ENCODE measurements at places on chromosomes 2 and 18. TPM values are rescaled to one million over a fixed set of nuclear protein-coding genes. Genes with fewer than 3 reads are reported as not detected.
A peak's percentile ranks its signal among the peaks of the same experiment; 100 is the strongest.

DNA sequence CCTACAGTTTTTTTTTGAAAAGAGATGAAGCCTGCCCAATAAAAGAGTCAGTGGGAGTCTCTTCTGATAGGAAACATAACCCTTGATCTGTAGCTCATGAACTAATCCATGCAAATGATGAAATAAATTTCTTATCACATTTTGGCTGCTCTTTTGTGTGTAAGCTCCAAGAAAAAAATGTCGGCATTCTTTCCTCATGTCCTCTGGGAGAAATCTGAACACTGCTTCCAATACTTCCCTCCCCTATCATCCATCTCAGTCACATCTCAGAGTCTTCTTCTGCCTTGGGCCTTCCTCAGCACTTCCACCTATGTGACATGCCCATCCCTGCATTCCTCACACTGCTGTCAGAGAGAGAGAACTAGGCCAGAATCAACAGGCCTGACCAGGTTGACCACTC, 395.7 kb upstream of the ST6GAL2 start:
- no peak for DNase-seq
- H3K27ac ChIP-seq: no peak overlapping the region
- H3K36me3 ChIP-seq: no peaks in the 10 kb centered on the region

Gene GRP
- total RNA-seq: not detected

- no peak overlapping the region for H3K4me3 ChIP-seq
- no peaks in the 10 kb centered on the region for H3K4me1 ChIP-seq
- H3K36me3 ChIP-seq: no peaks in the 10 kb centered on the region
- no peak for DNase-seq
- no peaks in the 10 kb centered on the region for H3K27me3 ChIP-seq
Measured at GRCh38 chr2:109151519-109151918, 22.5 kb downstream of the SH3RF3 start.

GRCh38 chr2:206023183-206023582, 62.8 kb downstream of the INO80D start:
- no peak overlapping the region for H3K27ac ChIP-seq
- H3K36me3 ChIP-seq: no peaks in the 10 kb centered on the region
- no peak for DNase-seq
- H3K4me1 ChIP-seq: no peaks in the 10 kb centered on the region
- no peak overlapping the region for H3K4me3 ChIP-seq

GRCh38 chr18:56148373-56148772, 490.0 kb downstream of the TXNL1 start:
- H3K4me3 ChIP-seq: no peak overlapping the region
- H3K27ac ChIP-seq: no peak overlapping the region
- DNase-seq: no peak
- H3K27me3 ChIP-seq: no peaks in the 10 kb centered on the region
- no peaks in the 10 kb centered on the region for H3K4me1 ChIP-seq
- no peaks in the 10 kb centered on the region for H3K36me3 ChIP-seq

DNA sequence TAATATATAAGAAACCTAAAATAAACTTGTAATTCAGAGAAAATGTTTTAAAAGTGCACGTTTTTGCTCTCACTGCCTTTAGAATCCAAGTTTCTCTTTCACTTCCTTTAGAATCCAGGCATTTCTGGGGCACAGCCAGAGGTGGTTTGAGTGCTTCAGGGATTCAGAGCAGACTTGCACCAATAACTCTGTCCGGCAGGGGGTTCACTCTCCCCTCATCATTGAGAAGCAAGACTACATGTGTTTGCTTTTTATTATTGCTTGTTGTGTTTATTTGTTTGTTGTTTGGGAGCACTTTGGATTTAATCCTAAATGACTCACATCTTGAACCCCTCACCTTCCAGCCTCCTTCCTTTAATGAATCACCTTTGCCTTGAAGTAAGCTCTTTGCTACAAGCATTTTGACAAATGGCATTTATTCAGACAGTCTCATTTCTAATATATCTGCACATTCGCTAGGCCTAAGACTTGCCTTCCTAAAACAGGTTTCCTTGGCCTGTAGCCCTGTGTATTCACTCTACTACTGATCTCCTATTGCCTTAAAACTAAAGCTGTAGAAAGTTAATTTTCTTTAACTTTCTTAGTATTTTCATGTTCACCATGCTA, 233.5 kb upstream of the ATP5MC3 start:
- peak; percentile 20 for DNase-seq
- H3K36me3 ChIP-seq: no peaks in the 10 kb centered on the region
- H3K4me1 ChIP-seq: no peaks in the 10 kb centered on the region
- H3K27ac ChIP-seq: no peak overlapping the region
- H3K4me3 ChIP-seq: no peak overlapping the region

GRCh38 chr2:134660626-134661402, 58.0 kb downstream of the TMEM163 start:
- H3K27ac ChIP-seq: no peak overlapping the region
- H3K4me1 ChIP-seq: no peaks in the 10 kb centered on the region
- no peak overlapping the region for H3K4me3 ChIP-seq
- DNase-seq: no peak
- no peaks in the 10 kb centered on the region for H3K27me3 ChIP-seq

Gene ARID5A
- 20.2 TPM for total RNA-seq

DNA sequence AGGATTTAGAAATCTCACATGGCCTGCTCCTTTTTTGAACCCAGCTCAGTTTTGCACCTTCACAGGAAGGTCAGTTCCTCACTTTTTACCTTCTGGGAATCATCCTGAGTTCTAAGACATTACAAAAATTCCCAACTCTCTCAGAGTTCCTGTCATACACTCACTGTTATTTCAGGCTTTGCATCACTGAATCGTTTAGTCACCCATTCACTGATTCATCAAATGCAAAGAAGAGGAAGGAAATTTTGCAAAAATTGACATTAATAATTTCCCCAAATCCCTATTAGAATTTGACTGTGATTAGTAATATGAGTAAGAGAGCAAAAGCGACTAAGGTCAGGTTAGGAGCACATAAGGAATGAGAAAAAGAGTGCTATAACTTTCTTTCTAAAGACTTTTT, 197.5 kb downstream of the PDE1A start:
- no peaks in the 10 kb centered on the region for H3K4me1 ChIP-seq
- no peaks in the 10 kb centered on the region for H3K36me3 ChIP-seq
- no peak for DNase-seq
- no peak overlapping the region for H3K4me3 ChIP-seq
- H3K27ac ChIP-seq: no peak overlapping the region
- H3K27me3 ChIP-seq: no peaks in the 10 kb centered on the region

- no peak overlapping the region for H3K4me3 ChIP-seq
- no peaks in the 10 kb centered on the region for H3K36me3 ChIP-seq
- H3K27me3 ChIP-seq: no peaks in the 10 kb centered on the region
- H3K27ac ChIP-seq: no peak overlapping the region
Measured at GRCh38 chr2:101401326-101401665, 14.0 kb upstream of the CREG2 start.

Gene VWA3B
- not detected for total RNA-seq

Gene ABCB6
- total RNA-seq: 37.6 TPM

Gene PMS1
- 149 TPM for total RNA-seq

GRCh38 chr2:68083346-68083745, 20.5 kb upstream of the C1D start:
- H3K27ac ChIP-seq: no peak overlapping the region
- no peaks in the 10 kb centered on the region for H3K4me1 ChIP-seq
- no peak overlapping the region for H3K4me3 ChIP-seq
- H3K27me3 ChIP-seq: no peaks in the 10 kb centered on the region

- no peak for DNase-seq
- H3K4me1 ChIP-seq: no peaks in the 10 kb centered on the region
- H3K4me3 ChIP-seq: no peak overlapping the region
- H3K27me3 ChIP-seq: no peaks in the 10 kb centered on the region
Measured at GRCh38 chr18:42436222-42436765, 481.3 kb downstream of the PIK3C3 start.

Gene SMPD4
- 74.9 TPM for total RNA-seq

Gene GNAL
- 16.1 TPM for total RNA-seq

Gene GPC1
- 0.88 TPM for total RNA-seq

- DNase-seq: no peak
- H3K36me3 ChIP-seq: no peaks in the 10 kb centered on the region
- H3K27me3 ChIP-seq: no peaks in the 10 kb centered on the region
- H3K27ac ChIP-seq: no peak overlapping the region
- H3K4me1 ChIP-seq: no peaks in the 10 kb centered on the region
- H3K4me3 ChIP-seq: no peak overlapping the region
Measured at GRCh38 chr2:226934546-226935201, 98.8 kb downstream of the RHBDD1 start.

Gene CAPN14
- total RNA-seq: 0.14 TPM

DNA sequence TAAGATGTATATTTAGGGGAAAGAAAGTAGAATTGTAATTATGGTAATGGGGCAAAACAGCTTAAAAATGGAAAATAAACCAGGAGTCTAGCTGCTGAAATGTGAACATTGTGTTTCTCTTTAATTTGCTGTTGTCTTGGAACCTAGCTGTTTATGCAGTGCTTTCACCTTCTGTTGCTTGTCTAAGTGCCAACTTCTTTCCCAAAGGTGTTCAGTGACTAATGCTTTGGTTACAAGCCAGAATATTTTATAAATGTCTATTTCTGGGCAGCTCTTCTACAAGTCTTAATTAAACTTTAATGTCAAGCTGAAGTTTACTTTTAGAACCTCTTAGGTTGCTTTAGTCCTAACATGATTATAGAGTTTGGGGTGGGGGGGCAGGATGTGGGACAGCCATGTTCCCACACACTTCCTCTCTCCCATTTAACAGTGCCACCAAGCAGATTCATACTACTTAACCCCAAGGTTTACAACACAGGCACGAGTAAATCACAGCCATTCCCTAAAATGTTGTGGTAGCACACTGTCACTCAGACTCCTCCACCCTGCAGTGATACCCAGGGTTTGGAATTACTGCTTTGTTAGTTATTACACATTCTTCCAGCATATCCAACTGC, 60.6 kb downstream of the ITGA4 start:
- no peaks in the 10 kb centered on the region for H3K4me1 ChIP-seq
- no peak overlapping the region for H3K27ac ChIP-seq
- no peaks in the 10 kb centered on the region for H3K36me3 ChIP-seq
- DNase-seq: no peak
- H3K4me3 ChIP-seq: no peak overlapping the region

GRCh38 chr2:390959-391358, 103.1 kb upstream of the ALKAL2 start:
- H3K27me3 ChIP-seq: no peaks in the 10 kb centered on the region
- H3K27ac ChIP-seq: no peak overlapping the region
- no peak overlapping the region for H3K4me3 ChIP-seq
- no peaks in the 10 kb centered on the region for H3K4me1 ChIP-seq

GRCh38 chr2:200750323-200750910, 61.3 kb upstream of the BZW1 start:
- H3K4me1 ChIP-seq: no peaks in the 10 kb centered on the region
- no peak overlapping the region for H3K27ac ChIP-seq
- H3K4me3 ChIP-seq: no peak overlapping the region
- no peaks in the 10 kb centered on the region for H3K27me3 ChIP-seq

Gene MC5R
- total RNA-seq: not detected

Gene REEP1
- 16.1 TPM for total RNA-seq

GRCh38 chr2:178025551-178026185, 46.9 kb downstream of the PDE11A start:
- no peak overlapping the region for H3K4me3 ChIP-seq
- DNase-seq: no peak
- no peaks in the 10 kb centered on the region for H3K36me3 ChIP-seq
- H3K4me1 ChIP-seq: no peaks in the 10 kb centered on the region
- no peaks in the 10 kb centered on the region for H3K27me3 ChIP-seq

Gene CYP27C1
- total RNA-seq: 7.1 TPM

DNA sequence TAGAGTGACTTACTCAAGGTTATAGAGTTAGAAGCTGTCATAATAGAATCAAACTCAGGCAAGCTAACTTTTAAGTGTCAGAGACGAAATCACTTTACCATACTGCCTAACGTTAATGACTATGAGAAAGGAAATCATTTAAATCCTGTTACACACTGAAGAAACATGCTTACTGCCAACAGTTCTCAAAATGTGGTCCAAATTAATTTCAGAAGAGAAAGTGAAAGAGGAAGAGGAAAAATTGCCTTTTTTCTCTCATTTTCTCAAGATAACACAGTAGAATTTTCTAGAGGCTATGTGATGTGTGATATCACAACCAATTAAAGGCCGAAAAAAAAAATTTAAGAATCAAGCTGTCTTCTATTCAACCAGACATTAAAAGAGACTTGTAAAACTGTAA, 1362.7 kb upstream of the CHAC2 start:
- H3K27me3 ChIP-seq: no peaks in the 10 kb centered on the region
- no peak overlapping the region for H3K27ac ChIP-seq
- no peaks in the 10 kb centered on the region for H3K36me3 ChIP-seq
- no peaks in the 10 kb centered on the region for H3K4me1 ChIP-seq
- no peak overlapping the region for H3K4me3 ChIP-seq

- H3K27me3 ChIP-seq: no peaks in the 10 kb centered on the region
- H3K4me3 ChIP-seq: no peak overlapping the region
- no peak for DNase-seq
- H3K4me1 ChIP-seq: no peaks in the 10 kb centered on the region
- no peaks in the 10 kb centered on the region for H3K36me3 ChIP-seq
Measured at GRCh38 chr2:142981069-142981378, 103.6 kb downstream of the KYNU start.

DNA sequence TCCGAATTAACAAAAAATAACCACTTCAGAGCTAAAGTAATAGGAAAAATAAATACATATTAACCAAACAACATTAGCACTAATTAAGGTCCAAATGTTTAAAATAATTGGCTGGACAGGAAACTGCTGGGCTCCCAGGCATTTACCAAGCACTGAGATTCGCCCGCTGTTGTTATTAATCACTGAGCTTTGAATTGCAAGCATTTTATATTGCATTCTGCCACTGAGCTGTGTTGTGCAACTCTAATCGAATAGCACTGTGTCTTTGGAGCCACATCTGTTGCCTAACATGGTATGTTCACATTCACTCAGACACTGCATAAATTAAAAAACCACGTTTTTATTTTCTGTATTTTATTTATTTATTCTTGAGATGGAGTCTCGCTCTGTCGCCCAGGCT, 88.9 kb downstream of the SOWAHC start:
- no peak for DNase-seq
- no peaks in the 10 kb centered on the region for H3K27me3 ChIP-seq
- no peak overlapping the region for H3K27ac ChIP-seq
- H3K4me1 ChIP-seq: no peaks in the 10 kb centered on the region
- H3K36me3 ChIP-seq: no peaks in the 10 kb centered on the region

GRCh38 chr2:64288321-64289193, 144.3 kb upstream of the PELI1 start:
- peaks cover 7% of the 10 kb centered on the region for H3K4me1 ChIP-seq
- DNase-seq: peak; percentile 46
- peak overlapping the region; percentile 62 for H3K27ac ChIP-seq
- H3K27me3 ChIP-seq: no peaks in the 10 kb centered on the region
- no peak overlapping the region for H3K4me3 ChIP-seq
- H3K36me3 ChIP-seq: no peaks in the 10 kb centered on the region

DNA sequence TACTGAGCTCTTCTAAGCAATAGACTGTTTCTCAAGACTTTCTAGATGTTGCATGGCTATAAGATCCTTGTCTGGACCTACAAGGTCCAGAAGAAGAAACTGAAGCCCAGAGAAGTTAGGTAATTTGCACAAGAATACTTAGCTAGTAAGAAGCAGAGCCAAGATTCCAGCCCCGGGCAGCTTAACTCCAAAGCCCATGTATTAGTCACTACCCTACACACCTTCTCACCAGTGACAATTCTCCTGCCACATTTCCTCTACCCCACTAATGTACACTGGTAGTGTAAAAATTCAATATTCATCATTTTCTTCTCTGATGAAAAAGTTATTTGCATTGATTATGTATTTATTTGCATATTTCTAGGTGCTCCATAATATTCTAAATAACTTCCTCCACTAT, 95.5 kb upstream of the CREB1 start:
- no peaks in the 10 kb centered on the region for H3K4me1 ChIP-seq
- no peak for DNase-seq
- no peaks in the 10 kb centered on the region for H3K27me3 ChIP-seq
- no peaks in the 10 kb centered on the region for H3K36me3 ChIP-seq

GRCh38 chr2:2859164-2859563, 518.5 kb downstream of the EIPR1 start:
- H3K4me1 ChIP-seq: no peaks in the 10 kb centered on the region
- no peak overlapping the region for H3K27ac ChIP-seq
- no peak for DNase-seq
- H3K4me3 ChIP-seq: no peak overlapping the region
- H3K27me3 ChIP-seq: no peaks in the 10 kb centered on the region
